ENCODE measurements at places on chromosomes 12 and 14.
A peak's percentile ranks its signal among the peaks of the same experiment; 100 is the strongest.

DNA sequence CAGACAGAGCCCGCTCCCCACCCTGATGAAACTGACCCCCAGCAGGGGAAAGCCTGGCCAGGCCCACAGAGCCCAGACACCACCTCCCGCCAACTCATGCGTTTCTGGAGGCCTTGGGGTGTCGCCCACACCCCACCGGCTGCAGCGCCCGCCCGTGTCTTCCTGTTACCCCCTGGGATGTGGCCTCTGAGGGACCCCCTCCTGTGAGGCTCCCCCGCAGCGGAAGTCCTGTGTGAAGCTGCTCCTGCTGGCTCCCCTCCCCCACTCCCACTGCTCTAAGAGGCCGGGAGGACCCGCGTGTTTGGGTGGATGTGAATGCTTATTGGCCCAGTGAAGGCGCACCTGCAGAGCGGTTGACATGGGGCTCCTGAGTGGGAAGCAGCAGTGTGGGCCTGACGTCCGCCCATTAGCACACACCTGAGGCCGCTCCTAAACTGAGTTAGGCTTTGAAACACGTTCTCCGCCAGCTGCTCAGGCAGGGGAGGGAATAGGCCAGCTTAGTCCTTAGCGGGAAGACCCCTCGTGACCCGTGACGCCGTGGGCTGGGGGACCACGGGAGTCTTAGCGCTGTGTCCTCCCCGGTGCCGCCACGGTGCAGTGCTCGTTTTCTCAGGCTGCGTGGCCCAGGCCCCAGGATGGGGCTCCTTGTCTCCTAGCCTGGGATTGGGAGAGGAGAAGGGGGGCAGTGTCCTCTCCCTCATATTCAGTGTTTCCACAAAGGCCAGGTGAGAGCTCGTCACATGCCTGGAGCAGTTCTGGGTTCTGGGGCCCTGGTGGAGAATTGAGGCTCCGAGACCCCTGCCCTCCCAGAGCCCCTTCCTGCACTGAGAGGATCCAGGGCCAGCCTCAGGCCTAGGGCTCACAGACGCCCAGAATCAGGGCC, 323.4 kb upstream of the SFSWAP start:
- DNase-seq = no peak

- no peak for DNase-seq
These were observed 9.8 kb downstream of the BEGAIN start for GRCh38 chr14:100577321-100577985.

DNA sequence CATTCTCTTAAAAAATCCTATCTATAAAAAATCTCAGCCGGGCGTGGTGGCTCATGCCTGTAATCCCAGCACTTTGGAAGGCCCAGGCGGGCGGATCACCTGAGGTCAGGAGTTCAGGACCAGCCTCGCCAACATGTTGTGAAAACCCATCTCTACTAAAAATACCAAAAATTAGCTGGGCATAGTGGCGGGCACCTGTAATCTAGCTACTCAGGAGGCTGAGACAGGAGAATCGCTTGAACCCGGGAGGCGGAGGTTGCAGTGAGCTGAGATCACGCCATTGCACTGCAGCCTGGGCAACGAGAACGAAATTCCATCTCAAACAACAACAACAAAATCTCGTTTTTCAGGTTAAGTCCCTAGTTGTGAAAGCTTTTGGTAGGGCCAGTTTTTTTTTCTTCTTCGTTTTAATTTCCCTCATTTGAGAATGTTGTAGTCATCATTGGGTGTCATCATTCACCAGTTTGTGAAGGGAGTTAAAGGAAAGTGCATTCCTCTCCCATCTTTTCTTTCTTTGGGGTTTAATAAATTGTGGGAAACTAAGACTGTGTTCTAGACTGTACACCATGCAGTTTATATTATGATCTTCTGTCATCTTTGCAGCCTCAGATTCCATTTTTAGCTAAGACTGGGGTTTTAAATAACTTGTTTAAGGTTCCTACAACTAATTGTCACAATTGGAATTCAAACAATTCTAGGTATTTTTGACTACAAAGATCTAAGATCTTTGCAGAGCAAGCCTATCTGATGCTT, 23.9 kb downstream of the MDM2 start:
- DNase-seq = no peak

DNA sequence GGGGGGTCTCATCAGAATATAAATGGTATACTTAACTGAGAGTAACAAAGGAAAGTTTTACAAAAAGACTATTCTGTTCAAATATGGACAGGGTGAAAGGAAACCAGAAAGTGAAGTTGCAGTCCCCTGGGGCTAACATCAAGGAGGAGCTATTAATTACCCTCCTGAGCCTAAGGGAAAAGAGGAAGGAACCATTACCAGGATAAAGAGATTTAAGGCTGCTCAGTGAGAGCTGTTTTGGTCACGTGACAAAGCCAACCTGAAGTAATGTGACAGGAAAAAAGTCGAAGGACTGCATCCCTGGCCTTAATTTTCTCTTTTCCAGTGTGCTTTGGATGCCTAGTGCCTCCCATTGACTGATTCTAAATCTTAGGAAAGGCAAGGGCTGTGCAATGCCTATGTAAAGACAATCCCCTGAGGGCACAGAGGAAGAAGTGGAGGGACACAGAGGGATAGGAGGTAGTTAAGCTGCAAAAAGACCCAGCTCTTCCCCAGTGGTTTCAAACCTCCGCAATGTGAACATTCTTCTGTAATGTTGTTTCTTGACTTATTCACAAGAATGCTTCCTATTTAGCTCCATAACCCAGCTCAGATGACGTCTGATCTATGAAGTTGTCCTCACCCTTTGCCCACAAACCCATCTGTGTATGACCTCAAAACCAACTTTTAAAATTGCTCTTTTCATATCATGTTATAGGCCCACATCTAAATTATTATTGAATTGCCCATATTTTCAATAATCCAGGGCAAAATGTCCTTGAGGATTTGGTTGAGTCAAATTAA, 187.7 kb upstream of the DCN start:
- DNase-seq = no peak

DNA sequence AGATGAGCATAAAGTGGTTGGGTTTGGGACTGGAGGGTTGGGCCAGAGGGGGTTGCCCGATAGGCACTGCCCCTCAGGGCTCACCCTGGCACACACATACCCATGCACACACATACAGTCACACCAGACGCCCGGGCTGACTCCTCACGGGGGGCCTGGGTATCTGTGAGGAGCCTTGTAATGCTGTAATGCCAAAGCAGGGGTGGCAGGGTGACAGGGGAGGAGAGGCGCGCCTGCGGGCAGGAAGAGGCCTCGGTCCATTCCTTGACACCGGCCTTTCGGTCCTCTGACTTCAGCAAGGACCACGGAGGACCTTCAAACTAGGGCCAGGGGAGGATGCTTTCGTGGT, 375 bp downstream of the FAIM2 start:
- DNase-seq = no peak

GRCh38 chr12:65602253-65602609, 222.1 kb upstream of the HMGA2 start:
- no peak for DNase-seq

- DNase-seq = no peak
These were observed 123.1 kb downstream of the DERA start for GRCh38 chr12:16034136-16034817.

GRCh38 chr14:56324856-56325699, 206.9 kb downstream of the PELI2 start:
- DNase-seq = no peak

DNA sequence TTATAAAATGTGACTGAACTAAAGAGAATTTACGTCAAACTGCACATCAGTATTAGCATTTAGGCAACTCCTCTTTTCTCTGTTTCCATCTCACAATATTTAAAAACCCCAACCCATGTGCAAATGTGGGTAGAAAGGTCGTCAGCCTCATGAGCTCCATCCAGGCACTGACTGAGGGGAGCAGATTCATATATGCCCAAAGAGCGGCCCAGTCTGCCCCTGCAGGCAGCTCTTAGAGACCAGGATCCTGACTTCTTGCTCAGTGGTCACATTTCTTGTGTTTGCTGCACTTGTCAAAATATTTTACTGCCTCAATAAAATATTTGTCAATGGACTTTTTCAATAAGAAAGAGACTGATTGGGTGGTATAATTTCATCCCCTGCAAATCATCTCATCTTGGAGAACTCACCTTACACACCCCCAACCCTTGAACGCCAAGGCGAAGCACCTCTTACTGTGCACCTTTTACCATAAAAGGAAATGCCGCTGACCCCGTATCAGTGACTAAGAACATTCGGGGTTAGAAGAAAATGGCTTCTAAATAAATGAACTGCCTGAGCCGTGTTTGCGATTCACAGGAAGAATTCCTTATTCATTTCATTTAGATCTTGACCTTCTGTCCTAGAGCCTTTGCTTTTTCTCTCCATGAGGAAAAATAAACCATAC, 418.8 kb downstream of the BCL11B start:
- DNase-seq = no peak

GRCh38 chr12:97394657-97395056, 67.9 kb upstream of the RMST start:
- DNase-seq = no peak

DNA sequence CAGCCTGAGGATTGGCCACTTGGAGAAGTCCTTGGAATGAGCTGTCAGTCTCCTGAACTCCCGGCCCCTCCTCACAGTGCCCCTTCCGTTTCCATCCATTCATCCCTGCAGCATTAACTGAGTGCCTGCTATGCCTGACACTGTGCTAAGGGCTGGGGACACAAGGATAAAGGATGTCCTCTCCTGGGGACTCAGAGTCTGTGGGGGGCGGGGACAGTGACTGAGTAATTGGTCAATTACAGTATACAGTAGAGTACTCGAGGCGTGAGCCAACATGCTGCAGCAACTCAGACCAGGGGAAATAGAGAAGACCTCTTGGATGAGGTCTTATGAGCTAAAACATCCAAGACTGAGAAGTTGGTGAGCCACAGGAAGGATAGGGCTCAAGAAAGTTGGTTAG, 43.4 kb upstream of the PWP1 start:
- DNase-seq = no peak

GRCh38 chr12:69368171-69368570, 8.6 kb downstream of the YEATS4 start:
- DNase-seq = no peak

- DNase-seq = no peak
These were observed 517.0 kb downstream of the KCNH5 start for GRCh38 chr14:62528296-62528695.

DNA sequence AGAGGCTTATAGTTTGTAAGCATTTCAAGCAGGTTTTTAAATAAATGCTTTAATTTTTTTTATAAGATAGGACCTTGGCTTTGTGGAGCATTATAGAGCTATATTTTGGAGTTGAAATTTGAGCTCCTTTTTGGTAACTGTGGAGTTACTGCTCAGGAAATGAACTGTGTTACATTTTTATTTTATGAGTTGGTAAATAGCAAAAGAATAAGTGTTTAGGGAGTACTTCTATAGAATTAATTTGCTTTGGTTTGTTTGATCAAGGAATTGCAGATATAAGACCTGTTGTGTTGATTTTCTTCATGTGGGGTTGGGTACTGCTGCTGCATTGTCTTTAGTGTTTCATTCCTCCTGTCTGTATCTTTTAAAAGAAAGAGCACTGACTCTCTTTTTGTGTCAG, 3.5 kb downstream of the ATP2A2 start:
- DNase-seq = no peak

- no peak for DNase-seq
These were observed 48.2 kb upstream of the EEA1 start for GRCh38 chr12:92977326-92977725.

- DNase-seq = no peak
These were observed 23.7 kb upstream of the YLPM1 start for GRCh38 chr14:74739293-74740030.

- no peak for DNase-seq
These were observed 201.2 kb downstream of the DPF3 start for GRCh38 chr14:72692696-72693095.

DNA sequence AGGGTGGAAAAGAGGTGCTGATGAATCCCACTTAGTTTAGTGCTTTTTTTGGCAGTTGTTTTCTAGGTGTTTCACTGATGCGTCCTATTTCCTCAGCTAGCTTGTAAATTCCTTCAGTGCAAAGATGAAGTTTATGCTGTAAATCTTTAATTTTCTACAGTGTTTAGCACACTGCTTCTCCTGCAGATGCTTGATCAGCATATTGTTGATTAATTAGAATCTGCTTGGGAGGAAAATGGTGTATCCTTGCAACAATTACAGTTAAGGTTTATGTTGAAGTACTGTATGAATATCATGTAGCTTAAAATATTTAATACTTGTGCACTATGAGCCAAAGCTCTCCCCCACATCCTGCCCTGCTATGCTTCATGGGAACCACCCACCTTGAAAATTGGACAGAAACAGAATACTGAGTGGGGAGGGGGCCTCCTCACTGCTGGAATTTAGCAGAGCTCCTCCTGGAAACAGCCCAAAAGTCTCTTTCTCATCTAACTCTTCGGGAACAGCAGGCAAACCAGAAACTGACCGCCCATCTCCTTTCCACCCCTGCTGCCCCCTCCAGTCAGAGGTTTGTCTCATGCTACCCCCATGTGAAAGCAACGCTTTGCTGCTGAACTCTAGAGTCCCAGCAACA, 20.3 kb upstream of the DHRS4 start:
- no peak for DNase-seq

- DNase-seq = peak; percentile 44
These were observed 832 bp upstream of the SYT1 start for GRCh38 chr12:78863482-78864402.

- no peak for DNase-seq
These were observed 16.5 kb downstream of the ANKRD9 start for GRCh38 chr14:102493096-102493495.

DNA sequence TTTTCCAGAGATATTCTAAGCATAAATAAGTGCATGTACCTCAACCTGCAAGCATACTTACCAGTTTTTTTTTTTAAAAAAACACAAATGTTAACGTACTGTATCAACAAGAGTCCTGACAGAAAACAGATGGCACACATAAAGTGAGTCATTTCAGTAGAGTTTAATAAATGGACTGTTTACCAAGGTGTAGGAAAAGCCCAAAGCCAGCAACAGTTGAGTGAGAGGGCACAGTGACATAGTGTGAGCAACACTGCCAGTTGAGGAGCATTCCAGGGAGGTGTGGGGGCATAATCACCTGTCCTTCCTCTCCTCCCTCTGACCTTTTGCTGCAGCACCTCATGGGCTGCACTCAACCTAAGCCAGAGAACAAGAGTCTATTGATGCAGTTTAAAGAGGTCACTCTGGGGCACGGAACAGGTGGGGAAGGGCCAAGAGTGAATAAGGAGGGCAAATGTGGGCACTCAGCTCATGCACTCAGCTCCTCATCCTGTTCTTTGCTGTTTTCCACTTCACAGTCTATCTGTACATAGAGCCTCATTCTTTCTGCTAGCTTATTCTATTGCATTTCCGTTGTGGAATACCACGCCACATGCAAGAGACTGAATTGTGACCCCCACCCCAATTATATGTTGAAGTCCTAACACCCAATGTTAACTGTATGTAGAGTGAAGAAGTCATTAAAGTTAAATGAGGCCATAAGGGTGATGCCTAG, 29.3 kb downstream of the DHRS2 start:
- no peak for DNase-seq

GRCh38 chr12:107349008-107349747, 255.8 kb upstream of the CRY1 start:
- no peak for DNase-seq

GRCh38 chr12:52557476-52557875, 4.5 kb upstream of the KRT71 start:
- no peak for DNase-seq

Measured in GM12865 (cell line).